ENCODE measurements at places on chromosomes 12 and 14.

- no peak for DNase-seq
Observed at GRCh38 chr12:90428465-90428864, 526.5 kb downstream of the CCER1 start.

DNA sequence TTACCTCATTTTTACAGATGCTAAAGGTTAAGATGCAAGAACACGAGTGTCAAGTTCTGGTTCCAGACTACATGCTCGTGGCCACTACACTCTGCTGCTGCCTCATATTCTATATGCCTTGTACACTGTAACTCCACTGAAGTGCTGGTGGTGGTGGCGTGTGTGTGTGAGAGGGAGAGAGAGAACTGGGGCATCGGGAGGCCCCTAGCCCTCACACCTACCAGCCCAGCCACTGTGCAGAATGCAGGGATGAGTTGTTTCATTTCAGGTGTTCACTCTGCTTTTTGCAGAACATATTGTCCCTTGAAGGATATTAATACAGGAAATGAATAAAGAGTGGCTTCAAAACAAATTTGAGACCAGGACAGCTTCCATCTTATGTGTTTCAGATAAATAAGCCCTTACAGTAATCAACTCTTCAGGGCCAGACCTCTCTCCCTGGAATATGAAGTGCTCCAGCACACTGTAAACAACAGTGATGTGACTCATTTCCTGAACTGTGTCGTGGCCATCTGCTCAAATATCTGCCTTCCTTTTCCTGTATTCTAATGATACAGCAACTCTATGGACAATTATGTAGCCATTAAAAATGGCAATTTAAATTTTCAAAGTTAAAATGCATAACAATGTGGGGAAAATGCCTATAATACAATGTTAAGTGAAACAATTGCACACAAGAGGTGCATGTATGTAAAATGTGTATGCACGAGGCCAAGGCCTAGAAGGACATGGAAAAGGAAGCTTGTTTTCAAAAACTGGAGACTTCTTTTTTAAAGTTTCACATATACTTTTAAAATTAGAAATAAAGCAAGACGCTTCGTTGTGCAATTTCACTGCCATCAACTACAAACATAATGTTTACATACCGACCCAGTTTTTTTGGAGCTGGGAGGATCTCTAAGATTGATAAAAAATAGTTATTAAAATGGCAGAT is 215.4 kb downstream of the PELI2 start:
- DNase-seq = no peak

DNA sequence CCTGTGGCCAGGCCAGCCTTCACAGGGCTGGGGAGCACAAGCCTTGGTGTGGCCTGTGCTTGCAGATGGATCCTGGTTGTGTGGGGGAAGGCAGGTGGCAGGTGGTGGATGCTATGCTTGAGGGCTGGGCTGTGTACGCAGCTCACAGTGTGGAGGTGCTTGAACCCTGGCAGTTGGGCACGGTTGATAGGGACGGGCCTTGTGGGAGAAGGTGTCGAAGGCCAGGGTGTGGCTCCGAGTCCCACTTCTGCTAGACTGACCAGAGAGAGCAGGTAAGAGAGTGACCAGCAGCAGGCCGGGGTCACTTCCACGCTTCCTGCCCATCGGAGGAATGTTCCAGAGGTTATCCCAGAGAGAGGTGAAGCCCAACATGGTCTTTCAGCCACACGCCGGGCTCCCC is 85.5 kb downstream of the CACNA1C start:
- no peak for DNase-seq

GRCh38 chr14:101363261-101363555 is 198.1 kb upstream of the DIO3 start:
- no peak for DNase-seq

GRCh38 chr12:119988472-119989360 is at the start of gene BICDL1:
TSS of gene BICDL1 (plus strand) at chr12:119989236. CDS start at chr12:119989869, 633 bp downstream.
- peak; percentile 80 for DNase-seq

- DNase-seq = no peak
Observed at GRCh38 chr12:47082796-47083621, 3.2 kb upstream of the AMIGO2 start.

DNA sequence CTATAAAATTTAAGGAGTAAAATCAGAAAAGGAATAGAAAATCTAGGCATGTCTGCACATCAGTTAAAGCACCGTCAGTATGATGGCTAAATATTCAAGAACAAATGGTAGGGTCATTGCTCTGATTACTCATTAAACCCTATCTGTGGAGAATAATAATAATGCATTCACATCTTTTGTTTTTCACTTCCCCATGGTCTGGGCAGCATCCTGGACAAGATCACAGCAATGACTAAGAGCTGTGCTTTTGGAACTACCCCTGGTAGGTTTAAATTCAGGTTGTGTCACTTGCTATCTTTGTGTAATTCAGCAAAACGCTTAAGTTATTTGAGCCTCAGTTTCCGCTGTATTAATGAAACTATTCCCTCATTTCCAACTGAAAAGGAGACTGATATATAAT is 33.1 kb downstream of the C12orf42 start:
- DNase-seq = no peak

DNA sequence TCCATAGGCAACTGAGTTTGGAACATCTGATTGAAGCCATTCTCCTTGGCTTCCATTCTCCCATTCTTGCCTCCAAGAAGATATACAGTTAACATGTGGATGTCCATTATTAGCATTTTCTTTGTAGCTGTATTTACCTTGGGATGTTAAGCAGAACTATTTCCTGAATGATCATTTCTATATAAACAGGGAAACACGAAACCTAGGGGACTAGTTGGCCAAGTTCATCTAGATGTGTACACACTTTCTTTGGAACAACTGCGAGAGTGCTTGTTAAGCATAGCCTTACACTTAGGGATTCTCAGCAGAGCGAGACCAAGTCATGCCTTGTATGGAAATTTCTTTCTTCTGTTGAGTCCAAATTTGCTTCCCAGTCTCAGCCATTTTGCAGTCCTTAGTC is 42.1 kb downstream of the DRAM1 start:
- no peak for DNase-seq

- no peak for DNase-seq
Observed at GRCh38 chr12:92961949-92962348, 32.9 kb upstream of the EEA1 start.

- no peak for DNase-seq
Observed at GRCh38 chr14:42429401-42429800, 822.7 kb downstream of the LRFN5 start.

DNA sequence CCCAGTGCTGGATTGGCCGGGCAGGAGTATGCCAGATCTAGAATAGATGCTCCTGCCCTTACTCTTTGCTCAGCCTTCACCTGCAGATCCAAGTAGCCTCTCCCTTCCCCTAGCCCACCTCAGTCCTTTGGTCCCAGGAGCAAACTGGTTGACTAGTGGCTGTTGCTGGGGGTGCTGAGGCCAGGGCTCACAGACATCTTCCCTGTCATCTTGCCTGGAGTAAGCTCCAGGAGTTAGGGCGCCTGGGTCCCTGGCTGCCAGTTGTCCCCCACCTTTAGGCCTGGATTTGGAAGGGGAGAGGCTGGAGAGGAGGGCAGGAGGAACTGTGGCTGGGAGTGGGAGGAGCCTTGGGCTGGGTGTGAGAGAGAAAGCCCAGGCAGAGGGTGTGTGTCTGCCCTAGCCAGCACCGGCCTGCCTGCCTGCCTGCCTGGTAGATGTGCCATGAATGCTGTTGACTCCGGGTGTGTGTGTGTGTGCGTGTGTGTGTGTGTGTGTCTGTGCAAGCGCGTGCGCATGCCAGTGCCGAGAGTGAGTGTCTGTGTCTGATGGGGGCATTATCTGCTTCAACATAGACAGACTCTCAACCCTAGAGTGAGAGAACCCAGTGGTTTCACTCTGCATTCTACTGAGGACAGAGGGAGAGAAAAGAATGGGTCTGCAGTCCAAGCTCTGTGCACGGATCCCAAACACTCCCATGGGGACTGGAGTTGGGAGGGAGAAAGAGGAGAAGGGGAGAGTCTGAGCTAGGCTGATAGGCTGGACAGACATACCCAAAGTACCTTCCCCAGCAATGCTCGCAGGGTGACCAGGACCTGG is 845 bp upstream of the RARG start:
- DNase-seq = peak; percentile 42

DNA sequence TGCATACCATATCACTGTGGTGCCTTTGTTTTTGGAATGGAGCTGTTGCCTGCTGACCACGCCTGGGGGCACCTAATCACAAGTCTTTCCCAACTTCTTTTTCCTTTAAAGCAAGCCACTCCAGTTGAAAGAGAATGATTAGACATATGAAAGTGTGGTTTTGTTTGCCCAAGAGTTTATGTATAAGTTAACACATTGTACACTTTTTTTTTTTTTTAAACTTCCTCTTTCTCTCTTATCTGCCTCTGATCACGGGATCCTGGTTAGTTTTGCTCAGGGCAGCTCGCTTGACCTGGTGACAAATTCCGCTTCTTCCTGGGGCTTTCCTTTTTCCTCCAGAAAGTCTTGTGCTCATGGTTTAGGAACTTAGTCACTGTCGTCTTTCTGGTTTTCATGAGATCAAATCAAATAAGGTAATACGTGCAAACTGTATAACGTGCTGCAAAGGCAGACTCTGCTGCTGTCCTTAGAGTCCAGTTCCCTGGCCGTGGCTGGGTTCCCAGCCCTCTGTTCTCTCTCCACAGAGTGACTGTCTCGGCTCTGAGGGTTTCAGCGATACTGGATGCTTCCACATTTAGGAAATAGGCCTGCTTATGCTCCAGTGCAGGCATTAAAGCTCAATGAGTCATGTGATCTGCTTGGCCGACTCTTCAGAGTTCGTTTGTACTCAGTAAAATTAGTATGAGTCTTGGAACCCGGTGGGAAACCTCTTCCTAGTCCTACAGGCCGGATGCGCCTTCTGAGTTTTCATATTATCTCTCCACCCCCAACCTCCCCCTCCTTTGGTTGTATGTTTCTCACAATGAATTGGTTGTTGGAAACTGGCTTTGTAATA is 15.2 kb downstream of the RASSF3 start:
- DNase-seq = peak; percentile 10

DNA sequence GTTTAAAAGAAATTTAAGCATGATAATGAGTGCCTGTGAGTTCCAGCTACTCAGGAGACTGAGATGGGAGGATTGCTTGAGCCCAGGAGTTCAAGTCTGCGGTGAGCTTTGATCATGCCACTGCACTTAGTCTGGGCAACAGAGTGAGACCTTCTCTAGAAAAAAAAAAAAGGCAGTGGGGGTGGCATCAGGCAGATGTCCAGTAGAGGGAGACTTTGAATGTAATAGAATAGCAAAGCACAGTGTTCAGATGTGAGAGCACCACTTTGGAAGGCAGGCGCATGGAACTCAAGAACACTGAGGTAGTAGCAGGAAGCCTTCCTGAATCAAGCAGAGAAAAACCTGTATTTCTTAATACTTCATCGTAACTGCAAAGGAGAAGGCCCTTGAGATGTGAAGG is 394.5 kb upstream of the GARIN6 start:
- no peak for DNase-seq

- no peak for DNase-seq
Observed at GRCh38 chr12:18165422-18165871, 75.5 kb upstream of the RERGL start.

DNA sequence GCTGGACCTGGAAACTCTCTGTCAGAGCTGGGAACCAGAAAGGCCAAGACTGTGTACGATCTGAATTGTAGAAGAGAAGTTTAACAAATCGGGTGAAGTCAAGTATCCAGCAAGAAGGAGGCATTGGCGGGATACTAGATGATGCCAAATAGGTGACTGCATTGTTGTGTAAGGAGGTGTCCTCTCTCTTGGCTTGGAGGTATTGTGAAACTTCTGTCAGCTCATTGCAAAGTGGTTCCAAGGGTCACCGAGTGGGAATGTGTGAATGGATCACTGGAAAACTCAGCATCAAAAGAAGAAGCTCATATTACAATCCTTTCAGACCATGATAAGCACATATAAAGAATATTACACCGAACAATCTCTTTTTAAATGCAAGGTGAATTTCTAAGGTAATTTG is 11.7 kb downstream of the NAV3 start:
- DNase-seq = no peak

GRCh38 chr12:45475594-45475993 is 253.9 kb upstream of the ARID2 start:
- DNase-seq = no peak

- DNase-seq = no peak
Observed at GRCh38 chr12:9115731-9116559, at the start of gene A2M. TSS of gene A2M (minus strand) at chr12:9115919. CDS start at chr12:9115849, 70 bp downstream.

- no peak for DNase-seq
Observed at GRCh38 chr14:95346820-95347219, 27.1 kb upstream of the CLMN start.
